ENCODE measurements at places on chromosomes 12 and 14. TPM values are rescaled to one million over a fixed set of nuclear protein-coding genes. Genes with fewer than 3 reads are reported as not detected.

The WNT1 gene
- not detected for polyA plus RNA-seq

The MANSC1 gene
- polyA plus RNA-seq = 32.4 TPM

The GALNT9 gene
- 3.5 TPM for polyA plus RNA-seq

The KCNJ8 gene
- 21.2 TPM for polyA plus RNA-seq

The RECQL gene
- polyA plus RNA-seq = 32.4 TPM

The SCNN1A gene
- polyA plus RNA-seq = 2.8 TPM

The DPY19L2 gene
- polyA plus RNA-seq = 26.0 TPM

DNA sequence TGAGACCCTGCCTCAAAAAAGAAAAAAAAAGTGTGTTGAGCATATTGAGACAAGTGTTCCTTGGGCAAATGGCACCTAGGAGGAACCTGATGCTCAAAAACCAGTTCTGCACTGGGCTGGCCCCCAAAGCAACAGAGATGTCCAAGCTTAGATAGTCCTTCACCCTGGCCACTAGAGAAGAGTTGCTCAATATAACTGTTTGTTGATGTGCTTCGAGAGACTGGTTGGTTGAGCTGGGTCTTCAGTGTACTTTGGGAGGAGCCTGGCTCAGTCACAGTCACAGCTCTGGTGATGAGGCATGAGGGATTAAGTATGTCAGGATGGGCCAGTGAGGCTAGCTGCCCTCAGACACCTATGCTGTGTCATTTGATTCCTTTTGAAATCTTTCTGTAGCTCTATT, 38.0 kb downstream of the SLC2A14 start:
- no peak for DNase-seq

- no peak for DNase-seq
Measured at GRCh38 chr12:16323010-16323409, 24.4 kb upstream of the MGST1 start.

DNA sequence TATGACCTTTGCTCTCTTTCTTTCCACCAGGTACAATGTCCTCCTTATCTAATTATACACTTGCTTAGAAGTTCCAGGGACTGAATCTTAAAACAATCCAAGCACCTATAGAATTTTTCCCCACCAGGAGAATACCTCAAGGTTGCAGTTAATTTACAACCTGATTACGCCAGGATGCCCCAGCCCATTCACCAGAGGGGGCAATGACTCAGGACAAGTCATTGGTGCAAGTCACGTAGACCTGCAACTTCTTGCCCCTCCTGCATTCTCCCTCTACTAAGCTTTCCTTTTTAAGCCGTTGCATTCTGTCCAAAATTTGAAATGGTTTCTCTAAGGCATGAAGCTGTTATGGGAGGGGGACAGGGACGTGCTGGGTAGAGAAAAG, 111.1 kb upstream of the SCAF11 start:
- DNase-seq = no peak

DNA sequence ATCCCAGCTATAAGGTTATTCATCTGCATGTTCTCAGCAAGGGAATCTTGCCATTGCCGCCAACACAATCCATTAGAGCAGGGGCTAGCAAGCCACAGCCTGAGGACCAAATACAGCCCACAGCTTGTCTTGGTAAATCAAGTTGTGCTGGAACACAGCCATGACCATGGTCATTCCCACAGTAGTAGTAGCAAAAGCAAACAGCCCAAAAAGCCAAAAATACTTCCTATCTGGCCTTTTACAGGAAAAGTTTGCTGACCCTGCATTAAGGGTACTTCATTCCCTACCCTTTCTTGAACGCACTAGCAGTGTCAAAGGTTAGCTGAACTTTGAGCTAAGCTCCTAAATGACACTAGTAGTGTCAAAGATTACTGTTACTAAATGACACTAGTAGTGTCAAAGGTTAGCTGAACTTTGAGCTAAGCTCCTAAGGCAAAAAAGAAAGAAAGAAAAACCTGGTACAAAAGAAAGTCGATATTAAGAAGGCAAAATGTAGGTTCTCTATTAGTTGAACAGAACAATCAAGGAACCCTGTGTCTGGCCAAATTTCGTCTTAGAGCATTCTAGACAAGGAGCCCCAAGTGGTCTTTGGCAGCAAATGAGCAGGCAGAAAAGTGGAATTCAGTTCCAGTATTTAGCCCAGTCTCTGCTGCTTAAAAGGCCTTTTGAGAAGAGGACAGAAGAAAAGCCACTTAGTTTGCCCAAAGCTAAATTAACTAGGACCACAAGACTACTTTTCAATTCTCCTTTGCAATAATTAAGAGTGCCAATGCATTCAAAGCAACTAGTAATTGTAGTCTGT, 67.7 kb downstream of the NT5DC3 start:
- no peak for DNase-seq

- DNase-seq = no peak
Measured at GRCh38 chr12:1523558-1524050, 70.8 kb downstream of the FBXL14 start.

- DNase-seq = no peak
Measured at GRCh38 chr12:45828402-45828801, 98.9 kb downstream of the ARID2 start.

DNA sequence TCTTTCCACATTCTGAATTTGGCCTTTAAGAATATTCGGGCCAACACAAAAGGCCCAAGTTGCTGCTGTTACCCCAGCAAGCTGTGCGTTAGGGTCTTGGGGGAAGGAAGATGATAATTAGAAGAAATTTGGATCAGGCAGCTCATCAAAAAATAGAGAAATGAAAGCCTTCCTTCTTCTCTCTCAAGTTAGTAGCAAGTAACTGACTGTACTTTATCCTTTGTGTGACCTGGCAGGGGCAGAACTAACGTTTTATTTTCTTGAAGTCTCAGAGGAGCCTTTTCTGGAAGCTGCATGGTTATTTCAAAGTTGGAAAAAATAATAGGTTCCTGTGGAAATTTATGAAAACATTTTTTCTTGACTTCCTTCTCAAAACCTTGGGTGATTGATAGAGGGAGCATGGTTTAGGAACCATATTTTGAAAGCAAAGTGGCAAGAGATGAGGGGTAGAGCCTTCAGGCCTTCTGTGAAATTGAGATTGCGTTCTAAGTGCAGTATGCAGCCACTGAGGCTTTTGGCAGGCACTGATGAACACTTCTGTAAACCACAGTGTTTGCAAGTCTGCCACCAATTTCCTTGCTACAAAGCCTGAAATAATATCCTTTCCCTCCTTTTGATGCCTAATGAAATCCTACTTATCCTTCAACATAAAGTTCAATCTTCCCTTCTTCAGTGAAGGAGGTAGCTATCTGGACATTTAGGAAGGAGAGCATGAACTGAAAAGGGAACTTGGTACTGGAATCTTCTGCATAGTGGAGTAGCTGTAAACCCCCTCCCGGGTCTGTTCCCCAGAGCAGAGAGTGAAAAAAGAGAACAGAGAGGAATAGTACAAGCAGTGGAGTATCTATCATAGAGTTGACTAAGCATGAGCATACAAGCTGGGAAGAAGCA, 123.2 kb downstream of the FGD4 start:
- DNase-seq = no peak

GRCh38 chr12:53200458-53201176, 6.4 kb downstream of the ITGB7 start:
- DNase-seq = no peak

DNA sequence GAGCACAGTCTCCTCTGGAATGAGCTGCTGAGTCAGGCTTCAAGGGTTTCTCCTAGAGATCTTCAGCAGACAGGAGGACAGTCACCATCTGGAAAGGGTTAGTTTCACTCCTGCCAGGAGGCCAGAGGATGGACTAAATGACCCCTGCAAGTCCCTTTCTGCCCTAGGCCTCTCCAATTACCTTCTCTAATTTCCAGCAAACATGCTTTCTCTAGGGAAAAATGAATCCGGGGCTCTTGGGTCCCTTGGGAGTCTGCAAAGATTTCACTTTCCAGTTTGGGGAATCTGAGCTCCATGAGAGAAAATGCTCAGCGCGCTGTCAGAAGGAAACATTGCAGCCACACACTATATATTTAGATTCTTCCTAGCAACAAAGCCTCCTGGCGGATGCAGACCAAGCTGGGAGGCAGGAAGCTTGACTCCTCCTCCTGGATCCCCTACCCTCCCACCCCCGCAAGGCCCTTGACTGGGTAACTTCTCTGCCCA, 184.4 kb upstream of the CCND2 start:
- DNase-seq = no peak

DNA sequence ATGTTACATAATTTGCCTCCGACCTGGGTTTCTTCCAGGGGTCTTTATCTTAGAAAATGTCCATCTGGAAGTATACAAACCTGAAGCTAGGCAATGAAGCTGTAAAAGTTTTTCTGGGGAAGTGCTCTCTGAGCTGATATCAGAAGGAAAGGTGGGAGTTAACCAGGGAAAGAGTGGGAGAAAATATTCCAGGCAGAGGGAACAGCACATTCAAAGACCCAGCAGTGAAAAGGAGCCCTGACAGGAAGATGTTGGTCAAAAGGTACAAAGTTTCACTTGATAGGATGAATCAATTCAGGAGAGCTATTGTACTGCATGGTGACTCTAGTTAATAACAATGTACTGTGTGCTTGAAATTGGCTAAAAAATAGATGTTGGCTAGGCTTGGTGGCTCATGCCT, 17.8 kb upstream of the CIT start:
- DNase-seq = no peak

GRCh38 chr14:44935155-44935554, 26.6 kb downstream of the KLHL28 start:
- DNase-seq = no peak

- DNase-seq = no peak
Measured at GRCh38 chr12:129659961-129660622, 243.7 kb downstream of the TMEM132D start.

DNA sequence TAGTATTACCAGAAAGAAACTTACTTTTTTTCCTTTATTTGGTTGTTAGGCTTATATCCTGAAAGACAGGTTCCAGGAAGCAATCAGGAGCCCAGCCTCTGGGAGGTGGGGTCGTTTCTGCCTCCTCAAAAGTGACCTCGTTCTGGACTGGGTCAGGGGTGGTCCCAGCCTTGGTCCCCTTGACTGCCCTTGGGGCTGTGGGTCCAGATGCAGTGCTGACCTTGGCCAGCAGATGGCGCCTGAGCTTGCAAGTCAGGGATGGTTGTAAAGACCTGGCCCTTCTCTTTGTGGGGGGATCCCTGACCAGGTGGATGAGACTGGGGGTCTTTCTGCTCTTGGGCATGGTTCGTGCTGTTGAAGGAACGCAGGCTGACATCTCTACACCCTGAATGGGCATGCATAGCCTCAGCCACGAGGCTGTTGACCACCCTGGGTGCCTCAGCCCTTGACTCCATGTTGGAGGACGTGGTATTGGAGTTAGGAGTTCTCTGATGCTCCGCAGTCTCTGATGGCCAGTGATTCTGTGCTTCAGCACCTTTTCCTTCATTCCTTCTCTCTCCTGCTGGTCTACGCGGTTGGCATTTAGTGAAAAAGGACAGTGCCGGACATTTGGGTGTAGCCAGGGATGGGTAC, 62.4 kb downstream of the ADCK1 start:
- peak; percentile 28 for DNase-seq

All from right lung (tissue), 10 donors.